ENCODE measurements at places on chromosomes 3 and 15. TPM values are rescaled to one million over a fixed set of nuclear protein-coding genes. Genes with fewer than 3 reads are reported as not detected.

Gene CELF6
- 0.11 TPM for total RNA-seq

Gene CASR
- not detected for total RNA-seq

Gene NAALADL2
- 12.2 TPM for total RNA-seq

Gene LYZL4
- not detected for total RNA-seq

Gene SLC2A2
- not detected for total RNA-seq

Gene AGTR1
- total RNA-seq: 0.27 TPM

Gene SLC22A14
- total RNA-seq: not detected

Gene LDHAL6B
- total RNA-seq: not detected

DNA sequence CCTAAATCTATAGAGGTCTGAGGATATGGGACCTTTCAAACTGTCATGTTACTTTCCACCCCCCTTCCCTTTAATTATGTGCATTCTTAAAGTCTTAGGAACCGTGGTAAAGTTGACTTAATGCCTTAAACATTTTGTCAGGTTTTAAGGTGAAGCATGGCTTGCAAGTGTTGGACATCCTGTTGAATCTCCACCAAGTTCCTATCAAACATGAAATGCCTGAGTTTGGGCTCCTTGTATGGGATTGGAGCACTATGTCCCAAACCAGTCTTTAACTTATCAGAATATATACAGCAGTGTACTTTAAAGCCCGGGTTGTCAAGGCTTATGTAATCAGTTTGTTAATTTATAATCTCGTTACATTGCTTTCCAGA is 1.1 kb downstream of the SNRK start:
- no peak for DNase-seq

DNA sequence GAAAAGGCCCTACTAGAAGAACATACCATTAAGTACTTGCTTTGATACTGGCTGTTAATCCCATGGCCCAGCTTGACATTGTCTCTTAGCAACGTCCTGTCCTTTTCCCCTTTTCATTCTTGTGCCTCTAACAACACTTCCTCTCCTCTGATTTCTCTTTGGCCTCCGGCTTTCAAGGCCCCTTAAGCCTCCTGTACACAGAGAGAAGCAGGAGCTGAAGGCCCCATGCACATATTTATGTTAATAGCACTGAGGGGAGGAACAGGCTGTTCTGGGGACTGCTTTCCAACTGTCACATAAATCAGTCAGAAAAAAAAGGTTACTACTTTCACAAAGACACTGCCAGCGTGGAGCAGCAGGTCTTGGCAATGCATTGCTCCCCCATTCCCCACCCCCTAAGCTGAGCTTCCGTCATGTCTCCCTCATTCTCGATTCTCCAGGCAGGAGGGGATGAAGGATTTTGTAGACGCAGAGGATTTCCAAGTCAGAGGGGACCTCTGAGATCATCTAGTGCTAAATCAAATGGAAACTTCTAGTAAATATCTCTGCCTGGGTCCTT is 257.4 kb upstream of the ADAMTS9 start:
- DNase-seq: no peak

DNA sequence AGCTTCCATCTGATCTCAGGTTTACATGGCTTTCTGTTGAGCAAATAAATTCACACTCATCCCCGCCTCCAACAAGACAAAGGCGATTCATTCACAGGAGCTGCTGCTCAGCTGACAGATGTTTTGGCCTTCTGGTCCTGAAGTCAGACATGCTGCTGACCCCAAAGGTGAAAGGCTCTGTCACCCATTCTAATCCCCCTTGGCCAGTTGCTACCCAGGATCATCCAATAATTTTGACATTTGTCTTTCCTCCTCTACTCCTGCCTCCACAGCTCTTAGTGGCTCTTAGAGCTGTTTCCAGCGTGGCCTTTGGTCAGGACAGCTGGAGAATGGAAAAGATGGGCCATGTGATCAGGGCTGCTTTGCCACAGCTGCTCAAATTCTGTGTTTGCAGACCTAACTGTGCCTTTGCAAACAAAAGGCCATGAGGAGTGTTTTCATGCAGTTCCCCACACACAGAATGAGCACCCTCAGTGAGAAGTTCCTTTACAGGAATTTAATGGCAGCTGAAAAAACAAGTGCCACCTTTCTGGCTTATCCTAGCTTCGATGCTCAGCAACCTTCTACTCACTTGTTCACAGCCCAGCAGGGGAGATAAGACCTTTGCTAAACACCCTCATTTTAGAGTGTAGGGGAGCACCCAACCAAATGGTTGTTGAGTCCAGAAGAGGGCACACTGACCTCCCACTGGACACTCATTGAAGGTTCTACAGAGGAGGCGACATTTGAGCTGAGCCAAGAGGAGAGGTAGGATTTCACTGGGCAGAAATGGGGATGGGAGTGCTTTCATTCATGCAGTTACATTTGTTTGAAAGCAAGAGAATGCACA is 39.0 kb downstream of the CYP19A1 start:
- no peak for DNase-seq

DNA sequence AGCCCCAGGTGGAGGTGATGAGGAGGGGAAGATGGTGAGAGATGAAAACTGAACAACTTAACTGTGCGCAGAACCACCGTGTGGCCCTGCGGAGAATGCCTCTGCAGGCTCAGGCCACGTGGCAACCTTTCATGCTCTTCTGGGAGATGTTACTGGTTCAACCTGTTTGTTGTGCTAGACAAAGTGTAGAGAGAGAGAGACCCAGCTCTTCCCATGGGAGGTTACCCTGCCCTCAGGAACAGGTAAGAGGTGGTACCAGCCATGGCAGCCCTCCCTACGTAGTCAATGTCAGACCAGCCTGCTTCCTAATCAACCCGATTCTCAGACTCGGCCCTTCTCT is 37.0 kb upstream of the HACD2 start:
- no peak for DNase-seq

- no peak for DNase-seq
Observed at GRCh38 chr15:38164507-38164906, 88.1 kb upstream of the SPRED1 start.

- DNase-seq: no peak
Observed at GRCh38 chr3:45168451-45168850, 22.3 kb upstream of the CDCP1 start.

- DNase-seq: no peak
Observed at GRCh38 chr15:50182219-50183013, 420 bp downstream of the SLC27A2 start.

GRCh38 chr3:76889911-76890310 is 150.0 kb upstream of the ROBO2 start:
- no peak for DNase-seq

DNA sequence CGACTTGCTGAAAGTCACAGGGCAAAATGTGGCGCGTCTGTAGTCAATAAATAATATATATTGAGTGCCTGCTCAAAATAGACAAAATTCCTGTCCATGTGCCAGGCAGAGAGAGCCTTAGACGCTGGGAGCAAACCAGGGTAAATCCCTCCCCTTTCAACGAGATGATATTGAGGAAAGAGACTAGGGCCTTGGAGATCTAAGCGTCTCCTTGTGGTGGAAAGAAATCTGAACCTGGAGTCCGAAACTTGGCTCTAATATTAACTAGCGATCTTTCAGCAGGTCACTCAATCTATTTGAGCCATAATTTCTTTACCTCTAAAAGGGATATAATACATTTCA is 348 bp upstream of the DPP8 start:
- no peak for DNase-seq

DNA sequence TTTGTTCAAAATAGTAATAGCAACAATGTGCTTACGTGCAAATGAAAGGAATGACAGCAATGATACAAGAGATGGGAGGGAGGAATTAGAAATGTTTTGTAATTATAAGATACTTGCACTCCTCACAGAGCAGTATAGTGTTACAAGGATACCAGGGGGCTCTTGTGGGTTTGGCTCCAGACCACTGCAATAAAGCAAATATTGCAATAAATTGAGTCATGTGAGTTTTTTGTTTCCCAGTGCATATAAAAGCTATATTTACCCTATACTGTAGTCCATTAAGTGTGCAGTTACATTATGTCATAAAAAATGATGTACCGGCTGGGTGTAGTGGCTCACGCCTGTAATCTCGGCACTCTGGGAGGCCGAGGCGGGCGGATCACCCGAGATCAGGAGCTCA is 864.3 kb downstream of the NSUN3 start:
- no peak for DNase-seq

GRCh38 chr15:83610901-83611685 is 42.8 kb upstream of the ADAMTSL3 start:
- DNase-seq: no peak

- DNase-seq: no peak
Observed at GRCh38 chr3:14507305-14507741, 32.8 kb downstream of the GRIP2 start.
